ENCODE measurements at places on chromosomes 2 and 18. TPM values are rescaled to one million over a fixed set of nuclear protein-coding genes. Genes with fewer than 3 reads are reported as not detected.

RHOB gene
- total RNA-seq: 33.0 TPM

CD8A gene
- not detected for total RNA-seq

HADHA gene
- 151 TPM for total RNA-seq

BUB1 gene
- 5.8 TPM for total RNA-seq

All from bronchial smooth muscle cell (primary cell).